GM20000 (cell line): ENCODE measurements at places on chromosomes 7 and 10.

DNA sequence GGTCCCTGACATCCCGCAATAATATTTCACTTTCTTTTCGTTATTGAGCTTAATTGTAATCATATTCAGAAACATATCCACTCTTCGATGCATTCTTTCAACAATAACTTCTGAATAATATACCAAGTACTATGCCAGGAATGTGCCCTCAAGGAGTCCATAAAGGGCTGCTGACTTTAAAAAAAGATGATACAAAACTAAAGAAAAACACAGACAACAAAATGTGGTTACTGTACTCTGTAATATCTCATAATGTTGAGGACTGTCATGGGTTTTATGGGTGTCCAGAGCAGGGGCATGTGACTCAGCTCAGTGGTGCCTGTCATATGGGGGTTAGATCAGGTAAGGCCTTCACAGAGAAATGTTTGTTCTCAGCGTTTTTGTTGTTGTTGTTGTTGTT, 73.7 kb downstream of the ARL4A start:
- DNase-seq = no peak

DNA sequence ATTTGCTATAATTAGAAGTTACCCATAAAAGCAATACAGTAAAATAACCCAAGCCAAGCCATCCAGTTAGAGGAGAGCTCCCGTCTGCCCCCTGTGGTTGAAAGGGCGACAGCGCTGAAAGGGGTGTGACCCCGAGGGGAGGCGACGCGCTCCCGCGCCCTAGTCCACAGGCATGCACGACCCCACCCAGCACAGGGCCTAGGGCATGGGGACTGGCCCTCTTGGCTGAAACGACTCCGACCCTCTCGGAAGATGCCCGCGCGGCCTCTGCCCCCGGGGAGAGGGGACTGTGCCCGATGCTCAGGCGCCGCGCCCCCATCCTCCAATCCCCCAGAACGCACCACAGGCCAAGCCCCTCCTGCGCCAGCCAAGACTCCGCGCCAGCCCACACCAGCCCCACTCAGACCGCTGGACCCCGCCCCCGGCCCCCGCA, 64.0 kb downstream of the CSGALNACT2 start:
- peak; percentile 83 for DNase-seq

- DNase-seq = peak; percentile 50
These were observed 33.3 kb downstream of the CDK14 start for GRCh38 chr7:90629297-90629918.

DNA sequence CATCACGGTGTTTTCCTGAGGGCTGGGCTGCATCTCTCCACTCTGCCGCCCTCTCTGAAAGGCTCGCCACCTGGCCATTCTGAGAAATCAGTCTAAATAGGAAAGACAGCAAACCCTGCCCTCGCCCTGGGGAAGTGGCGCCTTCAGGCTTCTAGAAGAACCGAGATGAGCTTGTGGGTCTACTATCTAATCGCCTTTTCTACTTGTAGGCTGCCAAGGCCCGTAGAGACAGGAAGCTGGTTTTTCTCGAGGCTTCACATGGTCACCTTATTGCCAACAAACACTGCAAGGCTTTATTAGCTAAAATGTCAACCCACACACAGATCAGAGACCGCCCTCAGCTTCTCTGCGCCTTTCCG, 21.4 kb downstream of the LAT2 start:
- DNase-seq = peak; percentile 70

GRCh38 chr10:94361171-94361794, 1.5 kb downstream of the NOC3L start:
- no peak for DNase-seq

DNA sequence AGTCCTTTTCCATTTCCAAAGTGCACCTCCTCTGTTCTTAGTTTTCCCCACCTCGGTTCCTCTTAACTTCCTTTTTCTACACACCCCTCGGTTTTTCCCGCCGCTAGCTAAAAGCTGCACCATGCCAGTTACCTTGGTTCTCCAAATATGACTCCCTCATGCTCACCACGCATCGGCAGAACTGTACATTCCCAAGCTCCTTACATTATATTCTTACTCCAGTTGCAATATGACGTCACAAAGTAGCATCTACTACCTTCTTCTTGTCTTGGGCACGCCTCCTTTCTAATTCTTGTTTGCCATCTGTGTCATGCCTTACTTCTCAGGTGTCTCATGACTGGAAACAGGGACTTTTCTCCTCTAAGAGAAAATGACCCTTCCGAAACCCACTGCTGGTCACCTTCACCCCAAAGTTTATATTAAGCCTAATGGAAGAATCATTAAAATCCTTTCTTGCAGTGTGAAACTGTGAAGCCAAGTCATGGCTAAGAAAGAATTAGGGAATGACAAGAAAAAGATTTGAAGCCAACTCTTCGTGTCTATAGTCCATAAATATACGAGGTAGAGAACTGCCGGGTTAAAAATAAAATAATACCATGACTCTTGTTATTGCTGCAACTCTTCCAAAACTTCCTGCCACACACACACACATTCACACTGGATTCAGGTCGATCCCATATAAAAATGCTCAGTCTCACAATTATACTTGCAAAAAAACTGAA, 1.7 kb downstream of the ESYT2 start:
- peak; percentile 45 for DNase-seq

DNA sequence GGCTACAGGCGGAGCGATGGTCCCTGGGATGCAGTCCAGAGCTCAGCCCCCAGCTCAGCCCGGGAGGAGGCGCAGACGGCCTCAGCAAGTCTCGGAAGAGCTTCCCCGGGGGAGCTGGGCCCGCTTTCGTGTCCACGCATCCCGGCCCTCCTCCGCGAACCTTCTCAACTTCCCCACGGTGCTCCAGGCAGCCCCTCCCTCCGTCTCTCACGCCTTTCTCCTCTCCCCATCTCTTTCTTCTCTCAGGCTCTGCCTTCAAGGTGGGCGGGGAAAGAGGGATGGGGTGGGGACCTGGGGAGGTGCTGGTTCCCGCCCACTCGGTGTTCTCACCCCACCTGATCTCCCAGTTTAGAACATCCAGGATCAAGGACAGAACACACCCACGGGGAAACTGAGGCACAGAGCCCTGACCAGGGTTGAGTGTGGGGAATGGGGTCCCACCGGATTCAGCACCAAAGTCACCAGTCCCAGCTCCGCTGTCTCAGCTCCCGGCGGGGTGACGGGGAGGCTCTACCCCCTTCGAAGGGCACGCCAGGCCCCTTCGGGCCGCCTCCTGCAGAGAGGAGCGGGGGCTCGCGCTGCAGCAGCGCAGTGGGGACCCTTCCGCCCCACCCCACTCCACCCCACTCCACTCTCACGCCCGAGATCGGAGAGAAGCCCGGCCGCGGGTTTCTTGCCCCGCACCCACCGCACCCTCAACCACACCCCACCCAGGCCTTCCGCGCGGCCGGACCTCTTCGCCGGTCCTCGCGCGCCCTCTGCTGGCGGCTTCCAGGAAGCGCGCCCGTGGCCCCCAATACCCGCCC, 18.2 kb downstream of the POLL start:
- peak; percentile 94 for DNase-seq

DNA sequence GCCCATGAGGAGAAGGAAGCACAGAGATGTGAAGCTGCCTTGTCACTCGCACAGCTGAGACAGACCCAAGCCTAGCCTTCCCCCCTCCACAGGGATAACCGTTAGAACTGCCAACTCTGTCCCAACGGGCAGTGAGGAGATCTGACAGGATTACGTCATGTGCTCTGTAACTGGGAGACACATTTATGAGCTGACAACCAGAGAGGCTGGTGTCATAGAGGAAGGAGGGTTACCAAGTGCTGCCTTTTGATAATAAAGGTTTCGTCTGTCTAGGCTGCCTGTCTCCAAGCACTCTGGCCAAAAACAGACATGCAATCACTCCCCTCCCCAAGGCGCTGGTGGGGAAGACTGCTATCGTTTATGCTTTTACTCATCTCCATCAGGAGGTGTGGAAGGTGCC, 165.9 kb downstream of the PLXNA4 start:
- DNase-seq = no peak

- DNase-seq = no peak
These were observed 192.6 kb downstream of the KLF6 start for GRCh38 chr10:3592424-3592823.

GRCh38 chr10:51196508-51197175, 122.4 kb downstream of the PRKG1 start:
- DNase-seq = no peak

GRCh38 chr7:66539902-66540375, 88.7 kb upstream of the KCTD7 start:
- no peak for DNase-seq

DNA sequence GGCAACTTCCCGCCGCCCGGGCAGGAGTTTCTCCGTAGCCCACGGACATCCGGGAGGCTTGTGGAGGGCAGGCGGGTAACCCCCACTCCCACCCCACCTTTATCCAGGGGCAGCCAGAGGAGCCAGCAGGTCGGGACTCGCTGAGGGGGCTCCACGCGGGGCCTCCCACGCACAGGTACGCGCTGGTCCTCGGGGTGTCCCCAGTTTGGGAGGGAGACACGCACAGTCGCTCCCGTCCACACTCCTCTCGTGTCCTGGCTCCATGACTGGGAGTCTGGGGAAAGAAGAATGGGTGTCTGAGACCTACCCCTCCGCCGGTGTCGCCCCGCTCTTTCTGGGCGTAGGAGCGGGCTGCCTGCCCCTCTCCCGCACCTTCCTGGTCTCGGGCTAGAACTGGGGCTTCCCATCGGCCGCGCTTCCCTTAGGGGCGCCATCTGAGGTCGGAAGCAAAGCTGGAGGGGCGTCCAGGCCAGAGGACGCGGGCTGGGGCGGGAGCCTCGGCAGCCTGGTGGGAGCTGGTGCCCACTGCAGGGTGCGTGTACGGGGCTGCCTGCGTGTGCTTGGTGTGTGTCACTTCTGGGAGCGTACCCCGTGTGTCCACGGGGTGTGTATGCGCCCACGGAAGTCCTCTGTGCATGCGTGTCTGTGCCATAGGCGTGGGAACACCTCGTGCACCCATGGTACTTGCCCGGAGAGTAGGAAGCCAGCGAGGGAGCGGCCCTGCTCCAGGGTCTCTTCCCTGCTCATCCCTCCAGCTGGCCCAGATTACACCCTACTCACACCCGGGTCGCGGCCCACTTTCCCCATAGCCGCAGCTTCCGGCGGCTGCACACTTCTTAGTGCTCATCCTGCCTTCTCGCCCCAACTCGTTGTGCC, 73.0 kb upstream of the LEP start:
- DNase-seq = no peak

DNA sequence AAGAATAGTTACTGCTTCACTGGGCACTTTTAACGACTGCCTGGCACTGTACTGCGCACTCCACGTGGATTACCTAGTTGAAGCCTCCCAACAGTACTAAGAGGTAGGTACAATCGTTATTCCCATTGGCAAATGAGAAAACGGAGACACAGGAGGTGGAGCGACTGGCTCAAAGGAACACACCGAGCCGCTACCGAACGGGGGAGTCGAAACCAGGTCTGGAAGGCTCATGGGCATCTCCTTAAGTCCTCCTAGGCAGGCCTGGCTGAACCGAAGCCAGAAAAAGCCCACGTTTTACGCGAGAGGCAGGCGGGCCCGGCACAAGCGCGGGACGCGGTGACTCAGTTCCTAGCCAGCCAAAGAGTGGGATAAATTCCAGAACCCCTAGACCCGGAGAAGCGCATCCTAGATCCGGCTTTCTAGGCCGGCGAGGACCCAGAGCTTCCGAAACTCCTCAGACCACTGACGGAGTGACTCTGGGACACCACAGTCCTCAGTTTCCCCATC, 472 bp downstream of the PDAP1 start:
- no peak for DNase-seq

- DNase-seq = no peak
These were observed 361.1 kb downstream of the HGF start for GRCh38 chr7:81408728-81409127.

GRCh38 chr10:5710859-5711258, 26.2 kb downstream of the TASOR2 start:
- no peak for DNase-seq

GRCh38 chr7:32020551-32021159, 49.6 kb downstream of the PDE1C start:
- no peak for DNase-seq

DNA sequence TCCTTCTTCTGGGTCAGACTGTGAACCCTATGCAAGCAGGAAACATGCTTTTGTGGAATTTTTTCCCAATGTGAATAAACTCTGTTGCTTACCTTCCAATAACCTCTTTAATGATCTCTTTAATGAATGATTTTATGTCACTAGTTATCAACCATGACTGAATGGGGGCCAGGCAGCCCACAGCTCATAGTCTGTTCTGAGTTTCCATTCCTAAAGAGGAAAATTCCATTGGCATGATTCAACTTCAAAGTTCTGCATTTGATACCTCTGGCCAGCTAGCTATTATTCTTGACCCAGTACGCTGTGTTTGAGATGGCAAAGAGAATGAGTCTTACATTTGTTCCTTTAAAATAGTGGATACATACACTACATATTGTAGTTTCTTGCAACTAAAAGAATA, 867.8 kb upstream of the CELF2 start:
- no peak for DNase-seq

DNA sequence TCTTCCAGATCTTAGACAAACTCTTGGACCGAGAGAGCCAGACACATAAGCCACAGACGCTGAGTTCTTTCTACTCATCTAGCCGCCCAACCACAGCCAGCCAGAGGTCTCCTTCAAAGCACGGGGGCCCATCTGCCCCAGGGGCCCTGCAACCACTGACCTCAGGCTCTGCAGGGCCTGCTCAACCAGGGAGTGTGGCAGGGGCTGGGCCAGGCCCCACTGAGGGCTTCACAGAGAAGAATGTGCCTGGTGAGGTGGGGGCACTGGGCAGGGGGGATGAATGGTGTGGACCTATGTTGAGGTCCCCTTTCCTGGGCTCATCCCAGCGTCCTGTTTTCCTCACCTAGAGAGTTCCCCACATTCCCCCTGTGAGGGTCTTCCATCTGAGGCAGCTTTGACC, 11.4 kb downstream of the ZSWIM8 start:
- DNase-seq = no peak

GRCh38 chr7:1844336-1844950, 174.4 kb downstream of the ELFN1 start:
- no peak for DNase-seq

- DNase-seq = no peak
These were observed 18.3 kb downstream of the GOT1 start for GRCh38 chr10:99412099-99412498.

DNA sequence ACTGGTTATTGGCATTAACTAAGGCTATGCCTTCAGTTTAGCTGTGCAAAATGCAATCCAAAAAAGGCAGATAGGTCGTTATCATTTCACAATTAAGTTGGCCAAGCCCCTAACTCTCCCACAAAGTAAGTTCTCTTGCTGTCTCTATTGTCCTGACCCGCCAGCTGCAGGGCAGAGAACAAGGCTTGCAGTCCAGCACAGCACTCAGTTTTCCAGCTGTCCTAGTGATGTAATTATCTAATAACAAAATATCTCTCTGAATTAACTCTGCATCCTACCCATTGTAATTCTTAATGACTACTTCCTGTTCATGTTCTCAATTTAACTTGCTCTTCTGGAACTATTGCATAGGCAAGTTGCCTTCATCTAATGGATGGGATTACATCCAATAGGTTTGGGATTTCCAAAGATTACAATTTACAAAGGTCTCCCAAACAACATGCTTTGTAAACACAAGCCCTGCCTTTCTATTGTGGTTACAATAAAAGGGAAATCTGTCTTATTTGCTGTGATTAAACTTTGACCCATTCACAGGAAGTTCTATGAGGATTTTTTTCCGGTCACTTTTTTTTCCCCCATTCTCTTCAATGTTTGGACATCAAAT, 55.2 kb downstream of the CDK6 start:
- DNase-seq = no peak
